ENCODE measurements at places on chromosomes 16 and 17.

DNA sequence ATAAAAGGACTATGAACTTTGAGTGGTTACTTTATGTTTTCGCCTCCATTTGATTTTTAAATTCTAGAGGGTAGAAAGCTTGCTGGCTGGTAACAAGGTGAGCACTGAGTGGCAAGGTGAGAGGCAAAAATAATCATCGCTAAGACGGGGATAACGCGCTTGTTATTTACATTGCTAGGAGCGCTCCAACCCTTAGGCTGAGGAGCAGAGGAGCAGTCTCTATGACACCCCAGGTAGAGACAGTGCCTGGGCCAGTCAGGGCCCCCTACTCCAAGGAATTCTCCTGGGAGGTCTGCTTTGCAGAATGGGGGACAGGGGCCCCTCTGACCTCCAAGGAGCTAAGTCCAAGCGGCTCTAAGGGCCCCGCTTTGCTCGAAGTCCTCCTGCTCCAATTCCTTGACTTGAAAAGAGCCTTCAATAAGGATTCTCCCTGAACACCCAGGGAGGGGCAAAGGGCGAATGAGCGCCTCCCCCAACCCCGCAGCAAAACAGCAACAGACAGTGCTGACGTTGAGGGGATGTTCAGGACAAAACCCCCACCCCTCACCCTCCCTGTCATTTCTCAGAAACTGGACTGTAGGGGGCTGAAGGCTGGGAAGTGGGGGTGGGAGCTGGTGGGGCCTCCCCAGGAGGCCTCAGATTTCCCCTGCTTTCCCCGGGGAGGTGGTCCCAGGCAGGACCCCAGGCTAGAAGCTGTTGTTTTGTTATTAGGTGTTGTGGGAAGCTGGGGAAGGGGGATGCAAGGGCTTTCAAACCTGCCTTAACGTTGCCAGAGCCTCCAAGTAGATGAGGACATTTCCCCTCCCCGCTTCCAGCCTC lies 10.2 kb upstream of the FOXF1 start:
- DNase-seq: no peak

GRCh38 chr16:22317625-22318024 lies 20.4 kb downstream of the POLR3E start:
- DNase-seq: no peak

DNA sequence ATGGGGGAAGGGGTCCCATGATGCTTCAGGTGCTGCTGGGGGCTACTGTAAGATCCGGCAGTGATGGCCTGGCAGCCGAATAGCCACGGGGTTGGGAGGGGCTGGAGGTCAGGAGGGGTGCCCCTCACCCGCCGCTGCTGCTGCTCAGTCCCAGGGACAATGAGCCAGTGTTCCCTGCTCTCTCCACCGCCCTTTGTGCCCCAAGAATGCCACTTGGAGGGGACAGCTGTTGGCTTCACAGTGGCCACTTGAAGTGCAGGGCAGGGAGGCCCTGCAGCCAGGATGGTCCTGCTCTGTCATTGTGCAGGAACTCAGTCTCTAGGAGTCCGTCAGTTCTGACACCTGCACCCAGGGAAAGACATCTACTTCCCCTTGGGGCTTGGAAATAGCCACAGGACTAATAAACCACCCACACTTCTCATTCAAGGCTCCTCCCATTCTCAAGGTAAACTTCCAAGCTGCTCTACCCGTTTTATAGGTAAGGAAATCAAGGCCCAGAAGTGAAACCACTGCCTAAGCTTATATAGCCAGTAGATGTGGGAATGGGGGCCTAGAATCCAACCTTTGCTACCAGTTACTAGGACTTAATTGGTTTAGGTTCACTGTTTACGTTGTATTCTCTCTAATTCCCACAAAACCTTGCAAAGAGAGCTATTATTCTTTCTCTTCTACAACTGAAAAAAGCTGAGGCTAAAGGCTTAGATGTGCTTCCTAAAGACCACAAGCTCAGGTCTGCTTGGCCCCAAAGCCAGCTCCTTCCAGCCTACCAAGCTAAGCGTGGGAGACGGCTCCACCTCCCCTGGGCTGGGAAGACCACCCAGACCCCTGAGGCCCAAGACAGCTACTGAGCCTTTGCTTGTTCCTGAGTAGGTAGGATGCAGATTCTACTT lies 6.2 kb upstream of the CPSF4L start:
- DNase-seq: no peak

- DNase-seq: no peak
Measured at GRCh38 chr16:80968386-80969113, 38.1 kb downstream of the CMC2 start.

- no peak for DNase-seq
Measured at GRCh38 chr16:66293207-66293735, 73.2 kb upstream of the CDH5 start.

DNA sequence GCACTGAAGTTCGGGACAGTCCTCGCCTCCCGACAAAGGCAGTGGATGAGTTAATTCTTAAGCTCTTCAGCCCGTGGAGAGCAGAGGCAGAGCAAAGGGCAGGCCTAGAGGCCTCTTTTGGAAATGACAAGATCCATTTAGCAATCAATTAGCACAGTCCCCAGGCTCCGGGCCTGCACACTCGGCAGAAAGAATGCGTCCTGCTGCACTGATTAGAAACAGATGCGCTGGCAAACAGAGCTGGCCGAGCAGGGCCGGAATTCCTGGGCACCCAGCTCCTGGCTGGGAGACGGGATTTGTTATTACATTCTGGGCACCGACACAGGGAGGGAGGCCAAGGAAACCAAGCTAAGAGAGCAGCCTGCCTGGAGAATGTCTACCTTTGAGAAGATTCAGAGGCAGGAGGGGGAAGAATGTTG lies 162.9 kb downstream of the COPRS start:
- peak; percentile 33 for DNase-seq

DNA sequence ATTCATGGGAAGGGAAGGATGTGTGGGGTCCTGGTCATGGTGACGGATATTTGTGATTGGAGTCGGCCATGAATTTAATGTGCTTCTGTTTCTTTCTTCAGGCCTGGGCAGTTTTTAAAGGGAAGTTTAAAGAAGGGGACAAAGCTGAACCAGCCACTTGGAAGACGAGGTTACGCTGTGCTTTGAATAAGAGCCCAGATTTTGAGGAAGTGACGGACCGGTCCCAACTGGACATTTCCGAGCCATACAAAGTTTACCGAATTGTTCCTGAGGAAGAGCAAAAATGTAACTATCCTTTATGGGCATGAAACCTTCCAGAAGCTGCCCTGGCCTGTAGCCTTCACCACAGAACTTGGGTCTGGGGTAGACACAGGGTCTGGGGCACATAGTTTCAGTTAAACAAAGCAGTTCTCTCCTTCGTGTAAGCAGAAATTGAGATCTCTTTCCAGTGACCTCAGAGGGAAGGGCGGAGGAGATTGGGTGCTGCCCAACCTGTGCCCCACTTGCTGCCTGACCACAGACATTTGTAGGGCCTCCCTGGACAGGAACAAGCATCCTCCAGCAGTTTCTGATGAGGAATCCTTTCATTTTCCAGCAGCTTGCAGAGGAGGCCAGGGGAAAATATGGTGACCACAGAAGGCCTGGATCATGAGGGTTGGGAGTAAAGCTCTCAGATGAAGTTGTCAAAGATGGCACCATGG lies 10.1 kb downstream of the IRF8 start:
- no peak for DNase-seq

GRCh38 chr16:48613061-48613957 lies 3.3 kb upstream of the N4BP1 start:
- DNase-seq: peak; percentile 39

DNA sequence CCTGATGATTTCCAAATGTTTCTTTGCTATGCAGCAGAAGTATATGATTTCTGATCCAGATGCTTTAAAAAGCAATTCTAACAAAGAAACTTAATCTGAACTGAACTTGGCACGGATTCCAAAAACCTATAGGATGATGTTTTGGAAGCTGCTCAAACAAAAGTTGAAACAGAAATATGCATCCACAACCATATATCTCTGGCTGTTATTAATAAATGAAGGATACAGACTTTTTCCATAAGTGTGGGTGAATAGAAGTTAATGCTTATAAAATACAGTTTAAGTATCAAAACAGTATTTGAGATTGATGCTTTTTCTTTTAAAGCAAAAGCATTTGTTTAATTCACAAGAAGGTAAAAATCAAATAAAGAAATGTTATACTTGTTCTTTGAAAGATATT lies 27.9 kb upstream of the NACA2 start:
- no peak for DNase-seq

GRCh38 chr17:64024781-64025731 lies 4.6 kb upstream of the ICAM2 start:
- DNase-seq: no peak

DNA sequence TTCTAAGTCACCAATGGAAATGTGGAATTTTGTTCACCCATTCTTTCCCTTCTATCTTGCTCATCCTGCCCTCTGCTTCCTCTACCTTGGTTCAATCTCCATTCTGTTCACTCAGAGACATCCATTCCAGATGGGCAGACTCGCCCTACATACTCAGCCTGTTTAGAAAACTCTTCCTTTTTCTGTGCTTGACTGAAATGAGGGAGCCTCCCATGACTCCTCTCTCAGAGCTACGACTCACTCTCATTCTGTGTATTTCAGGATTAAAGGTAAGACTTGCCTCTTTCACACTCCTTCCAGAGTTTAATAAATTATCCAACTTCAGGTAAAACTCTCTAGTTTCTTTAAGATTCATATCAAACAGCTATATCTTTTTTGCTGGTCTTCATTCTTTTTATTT lies 182.8 kb downstream of the HS3ST3A1 start:
- no peak for DNase-seq

- no peak for DNase-seq
Measured at GRCh38 chr17:44177640-44178039, 7.1 kb downstream of the ASB16 start.

DNA sequence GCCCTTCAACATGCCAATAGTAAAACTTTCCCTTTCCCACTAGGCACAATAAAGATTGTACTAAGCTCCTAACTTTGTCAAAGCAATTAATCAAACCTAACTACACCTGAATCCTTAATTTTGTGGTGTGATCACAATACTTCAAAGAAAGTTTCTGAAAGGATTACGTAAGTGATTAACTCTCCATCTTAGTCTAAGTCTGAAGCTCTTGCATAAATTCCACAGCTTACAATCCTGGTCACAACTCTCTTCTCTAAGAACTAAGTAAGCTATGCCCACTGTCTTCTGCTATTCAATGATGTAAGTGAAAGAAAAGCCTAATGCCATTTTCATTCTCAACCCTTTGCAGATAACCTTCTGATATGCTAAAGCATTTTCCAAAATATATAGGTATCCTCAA lies 15.4 kb downstream of the SIAH1 start:
- no peak for DNase-seq

GRCh38 chr16:86872131-86872530 lies 293.8 kb downstream of the FOXL1 start:
- DNase-seq: no peak

DNA sequence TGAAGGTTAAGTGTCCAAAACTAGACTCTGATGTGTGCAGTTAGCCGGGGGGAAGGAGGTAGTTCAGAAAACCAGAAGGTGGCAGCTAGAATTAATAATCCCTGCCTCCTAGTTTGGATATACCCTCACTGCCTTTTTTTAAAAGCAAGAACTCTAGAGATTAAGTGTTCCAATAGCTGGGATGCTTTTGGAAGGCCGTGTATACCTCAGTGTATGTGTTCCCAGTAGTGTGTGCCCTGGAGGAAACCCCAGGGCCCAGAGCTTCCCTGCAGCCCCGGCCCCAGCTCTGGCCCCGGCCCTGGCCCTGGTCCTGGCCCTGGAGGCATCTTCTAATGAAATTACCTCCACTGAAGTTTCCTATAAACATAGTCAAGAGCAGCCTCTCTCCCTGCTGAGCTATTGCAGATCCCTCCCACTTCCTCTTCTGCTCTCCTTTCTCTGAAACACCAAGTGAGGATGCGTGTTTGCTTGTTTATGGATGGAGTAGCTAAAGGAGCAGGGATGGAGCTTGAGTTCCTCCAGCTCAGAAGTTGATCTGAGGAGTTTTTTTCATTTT lies 130.7 kb downstream of the PRKCA start:
- DNase-seq: no peak

GRCh38 chr16:77890075-77890474 lies 101.7 kb downstream of the VAT1L start:
- no peak for DNase-seq

GRCh38 chr16:74094514-74094913 lies 202.1 kb upstream of the PSMD7 start:
- no peak for DNase-seq

DNA sequence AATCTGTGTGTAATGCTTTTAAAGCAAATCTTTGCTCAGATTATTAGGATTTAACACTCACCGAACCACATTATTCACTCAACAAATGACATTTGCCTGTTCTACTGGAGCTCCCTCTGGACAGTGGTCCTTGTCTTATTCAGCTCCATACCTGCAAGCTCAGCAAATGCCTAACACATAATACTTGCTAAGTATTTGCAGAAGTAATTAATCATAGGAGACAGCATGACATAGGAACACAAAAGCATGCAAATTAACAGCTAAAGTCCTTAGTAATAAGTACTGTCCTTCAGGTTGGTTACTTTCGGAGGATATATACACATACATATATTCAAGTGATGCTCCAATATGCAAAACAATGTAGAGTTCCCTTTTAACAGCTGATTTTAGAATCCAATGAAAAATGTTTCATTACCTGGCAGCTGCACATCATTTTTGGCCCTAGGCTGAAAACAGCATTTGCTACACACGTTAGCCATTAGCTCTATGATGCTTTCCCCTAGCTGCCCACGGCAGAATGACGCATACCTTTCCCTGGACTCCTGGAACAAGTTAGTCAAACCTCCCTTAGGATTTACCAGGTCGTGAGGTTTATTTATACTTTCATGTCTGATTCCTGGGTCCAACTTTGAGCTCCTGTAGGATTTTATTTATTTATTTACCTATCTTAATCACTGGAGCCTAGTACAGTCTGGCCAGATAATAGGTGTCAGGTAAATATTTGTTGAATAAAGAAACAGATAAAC lies 8.6 kb downstream of the BRD7 start:
- no peak for DNase-seq
